Stimulated activated CD8-positive, alpha-beta memory T cell treated with anti-CD3 and anti-CD28 coated beads, Interleukin-4, amount 100 ng/mL, for 1 hour (primary cell): ENCODE measurements at places on chromosomes 2 and 18.

DNA sequence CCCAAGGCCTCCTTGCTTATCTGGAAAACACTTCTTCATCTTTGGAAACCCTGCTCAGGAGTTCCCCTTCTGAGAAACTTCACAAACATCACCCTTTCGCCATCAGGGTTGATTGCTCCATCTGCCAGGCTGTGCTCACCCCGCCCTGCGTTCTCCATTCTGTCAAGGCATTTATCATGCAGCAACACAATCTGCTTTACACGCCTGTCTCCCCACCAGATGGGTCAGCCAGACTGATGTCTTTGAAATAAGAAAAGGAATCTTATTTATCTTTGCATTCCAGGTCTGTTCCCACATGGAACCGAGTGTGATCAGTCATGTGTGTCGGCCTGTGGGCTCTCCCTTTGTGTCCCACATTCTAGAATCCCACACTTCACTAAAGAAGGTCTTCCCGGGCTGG lies 110.0 kb upstream of the ARL4C start:
- no peak for DNase-seq

GRCh38 chr18:28541276-28541930 lies 364.5 kb upstream of the CDH2 start:
- no peak for DNase-seq

DNA sequence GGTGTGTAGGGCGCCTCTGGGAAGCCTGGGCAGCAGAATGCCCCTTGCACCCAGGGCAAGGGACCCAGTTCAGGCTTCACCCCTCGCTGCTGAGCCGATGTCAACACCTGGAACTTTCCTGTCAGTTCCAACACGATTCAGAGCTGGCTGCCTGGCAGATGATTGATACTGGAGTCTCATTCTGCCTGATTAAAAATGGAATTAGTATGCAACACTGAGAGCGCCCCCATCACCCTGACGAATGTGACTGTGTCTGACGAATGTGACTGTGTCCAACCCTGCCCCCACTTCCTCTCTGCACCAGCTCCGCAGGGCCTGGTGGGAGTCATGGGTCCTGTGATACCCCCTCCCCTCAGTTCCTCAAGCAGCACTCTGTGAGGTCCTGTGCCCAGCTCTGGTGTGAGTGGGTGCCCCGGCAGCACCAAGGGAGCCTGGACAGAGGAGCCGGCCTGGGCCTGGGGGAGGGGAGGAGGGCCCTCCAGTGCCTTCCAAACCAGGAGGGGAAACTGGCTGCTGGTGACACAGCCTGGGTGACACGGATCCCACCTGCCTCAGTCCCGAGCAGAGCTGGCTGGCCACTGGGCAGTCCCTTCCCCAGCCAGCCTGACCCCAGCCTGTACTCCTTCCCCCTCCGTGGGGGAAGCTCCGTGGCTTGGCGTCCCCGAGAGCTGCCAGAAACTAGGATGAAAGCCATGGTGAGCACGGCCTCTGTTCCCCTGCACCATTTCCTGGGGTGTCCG lies 41.4 kb upstream of the ALPP start:
- no peak for DNase-seq

- no peak for DNase-seq
These were observed 245.7 kb downstream of the TNS1 start for GRCh38 chr2:217757108-217757463.

DNA sequence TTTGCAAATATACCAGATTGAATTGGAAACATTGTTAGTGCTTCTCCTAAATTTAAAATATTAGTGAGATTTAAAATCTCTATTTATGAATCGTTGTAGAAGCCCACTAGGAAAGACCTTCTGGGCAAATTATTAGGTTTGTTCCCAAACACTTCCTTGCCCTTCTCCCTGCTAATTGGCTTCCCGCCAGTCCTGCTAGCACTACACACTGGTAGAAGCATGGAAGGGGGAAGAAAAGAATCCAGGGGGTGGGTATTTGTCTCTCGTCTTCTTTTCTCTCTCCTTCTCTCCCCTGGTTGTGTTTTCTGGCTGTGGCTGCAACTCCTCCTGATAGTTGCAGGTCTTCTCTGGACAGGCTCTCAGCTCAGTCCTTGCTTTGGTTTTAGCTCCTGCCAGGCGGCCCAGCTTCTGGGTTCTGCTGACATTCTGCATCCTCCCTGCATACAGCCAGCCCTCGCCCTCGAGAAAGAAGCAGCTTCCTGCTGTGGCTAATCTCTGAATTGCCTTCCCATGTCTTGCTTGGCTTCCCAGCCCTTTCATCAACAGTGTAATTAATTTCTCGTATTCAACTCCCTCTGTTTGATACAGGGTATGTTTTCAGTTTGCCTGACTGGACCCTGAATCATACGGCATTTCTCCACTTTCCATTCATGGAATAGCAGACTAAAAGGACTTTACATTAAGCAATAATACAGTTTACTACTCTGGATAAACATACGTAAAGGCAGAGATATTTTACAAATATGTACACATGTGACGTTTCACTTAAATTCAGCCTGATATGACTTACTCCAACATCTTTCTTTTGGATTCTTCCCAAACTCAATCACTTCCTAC lies 6.9 kb upstream of the PARD3B start:
- no peak for DNase-seq

DNA sequence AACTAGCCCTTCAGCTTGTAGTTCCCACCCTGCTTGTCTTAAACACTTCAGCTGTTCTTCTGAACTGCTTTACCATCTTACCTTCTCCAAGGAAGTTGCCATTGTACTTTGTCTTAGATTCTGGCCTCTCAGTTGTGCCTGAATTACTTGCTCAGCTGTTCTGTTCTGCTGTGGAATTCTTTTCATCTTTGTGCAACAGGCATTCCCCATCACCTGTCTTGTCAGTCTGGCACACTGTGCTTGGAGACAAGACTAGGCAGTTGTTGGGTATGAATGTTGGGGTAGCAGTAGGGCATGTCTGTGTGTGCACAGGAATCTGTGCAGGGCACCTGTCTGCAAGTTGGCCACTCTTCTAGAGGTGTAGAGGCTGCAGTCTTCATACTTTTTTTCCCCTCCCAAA lies 38.7 kb downstream of the PHLPP1 start:
- DNase-seq = no peak

GRCh38 chr2:229416116-229416694 lies 145.1 kb upstream of the PID1 start:
- DNase-seq = no peak
